Activated T-cell treated with anti-CD3 and anti-CD28 coated beads, Interleukin-2, amount 50 U/mL, for 24 hours (primary cell): ENCODE measurements at places on chromosomes 6 and 20.
A peak's percentile ranks its signal among the peaks of the same experiment; 100 is the strongest.

GRCh38 chr6:136716917-136717715 lies 75.2 kb downstream of the MAP3K5 start:
- DNase-seq, result no peak
- H3K27me3 ChIP-seq, result no peaks in the 10 kb centered on the region
- H3K36me3 ChIP-seq, result peaks cover 23% of the 10 kb centered on the region
- no peak overlapping the region for H3K27ac ChIP-seq
- no peak overlapping the region for H3K4me3 ChIP-seq

DNA sequence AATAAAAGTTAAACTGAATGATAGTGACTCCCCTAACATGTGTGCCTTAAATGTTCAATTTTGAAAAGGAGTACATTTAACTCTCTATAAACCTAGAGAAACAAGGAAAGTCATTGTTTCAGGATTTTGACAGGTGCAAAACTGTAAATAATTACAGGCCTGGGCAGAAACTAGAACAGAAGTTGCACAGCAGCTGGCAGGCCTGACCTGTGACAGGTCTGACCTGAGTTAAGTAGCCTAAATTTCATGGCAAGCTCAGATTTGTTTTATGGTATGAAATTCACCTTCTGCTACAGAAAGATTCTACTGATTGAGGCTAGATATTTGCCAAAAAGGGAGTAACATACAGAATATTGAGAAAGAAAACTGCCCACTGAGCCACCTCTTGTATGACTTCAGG lies 166.1 kb downstream of the CDKAL1 start:
- peaks cover 56% of the 10 kb centered on the region for H3K4me1 ChIP-seq
- H3K36me3 ChIP-seq, result peaks cover 11% of the 10 kb centered on the region
- no peak for DNase-seq

DNA sequence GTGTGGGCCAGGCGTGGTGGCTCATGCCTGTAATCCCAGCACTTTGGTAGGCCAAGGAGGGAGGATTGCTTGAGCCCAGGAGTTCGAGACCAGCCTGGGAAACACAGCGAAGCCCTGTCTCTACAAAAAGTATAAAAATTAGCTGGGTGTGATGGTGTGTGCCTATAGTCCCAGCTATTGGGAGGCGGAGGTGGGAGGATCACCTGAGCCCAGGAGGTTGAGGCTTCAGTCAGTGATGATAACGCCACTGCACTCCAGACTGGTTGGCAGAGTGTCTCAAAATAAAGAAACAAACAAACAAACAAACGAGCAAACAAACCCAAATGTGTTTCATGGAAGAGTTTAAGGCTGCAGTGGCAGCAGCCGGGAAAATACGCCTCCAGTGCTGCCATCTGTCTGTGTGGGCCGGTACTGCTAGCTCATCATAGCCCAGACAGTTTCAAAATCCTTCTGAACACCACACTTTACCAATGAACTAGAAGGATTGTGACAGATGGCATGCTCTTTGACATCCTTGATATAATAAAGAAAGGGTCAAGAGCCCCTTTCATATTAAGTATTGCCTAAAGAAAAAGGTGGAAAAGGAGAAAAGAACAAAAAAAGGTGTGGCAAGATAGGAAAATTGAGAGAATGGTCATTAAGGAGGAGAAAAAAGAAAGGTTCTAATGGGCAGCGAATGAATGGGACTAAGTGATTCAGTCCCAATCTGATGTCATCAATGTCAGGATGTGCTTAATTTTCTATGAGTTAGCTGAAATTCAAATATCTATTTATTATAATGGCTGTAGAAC lies 298.6 kb downstream of the SYNE1 start:
- no peak overlapping the region for H3K4me3 ChIP-seq
- no peaks in the 10 kb centered on the region for H3K4me1 ChIP-seq
- no peak overlapping the region for H3K27ac ChIP-seq
- peaks cover 2% of the 10 kb centered on the region for H3K27me3 ChIP-seq
- H3K36me3 ChIP-seq, result no peaks in the 10 kb centered on the region

DNA sequence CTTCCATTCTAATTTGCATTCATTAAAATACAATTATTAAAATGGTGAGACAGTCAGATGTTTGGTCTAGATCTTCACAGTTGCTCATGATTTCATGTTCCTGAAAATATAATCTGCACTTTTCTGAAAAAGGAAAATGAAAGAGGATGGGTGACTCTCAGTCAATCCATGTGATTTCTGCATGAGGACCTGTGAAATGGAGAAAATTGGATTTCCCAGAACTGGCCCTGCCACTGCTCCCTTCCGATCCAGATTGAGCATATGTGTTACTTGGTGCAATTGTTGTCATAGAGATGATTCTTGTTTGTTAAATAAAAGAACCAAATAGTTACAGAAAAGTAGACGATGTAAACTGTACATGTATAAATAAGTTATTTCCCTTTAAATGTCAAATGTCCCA lies 37.4 kb downstream of the HAO1 start:
- H3K27ac ChIP-seq, result no peak overlapping the region
- peaks cover 2% of the 10 kb centered on the region for H3K27me3 ChIP-seq
- H3K36me3 ChIP-seq, result no peaks in the 10 kb centered on the region
- DNase-seq, result no peak
- no peaks in the 10 kb centered on the region for H3K4me1 ChIP-seq
- no peak overlapping the region for H3K4me3 ChIP-seq

GRCh38 chr6:51495096-51495495 lies 592.3 kb downstream of the PKHD1 start:
- H3K4me1 ChIP-seq, result no peaks in the 10 kb centered on the region
- no peak for DNase-seq
- no peak overlapping the region for H3K4me3 ChIP-seq
- H3K27ac ChIP-seq, result no peak overlapping the region
- no peaks in the 10 kb centered on the region for H3K36me3 ChIP-seq

- DNase-seq, result no peak
- no peaks in the 10 kb centered on the region for H3K36me3 ChIP-seq
- H3K27ac ChIP-seq, result no peak overlapping the region
These were observed 187.1 kb downstream of the BMP7 start for GRCh38 chr20:57079031-57080005.

DNA sequence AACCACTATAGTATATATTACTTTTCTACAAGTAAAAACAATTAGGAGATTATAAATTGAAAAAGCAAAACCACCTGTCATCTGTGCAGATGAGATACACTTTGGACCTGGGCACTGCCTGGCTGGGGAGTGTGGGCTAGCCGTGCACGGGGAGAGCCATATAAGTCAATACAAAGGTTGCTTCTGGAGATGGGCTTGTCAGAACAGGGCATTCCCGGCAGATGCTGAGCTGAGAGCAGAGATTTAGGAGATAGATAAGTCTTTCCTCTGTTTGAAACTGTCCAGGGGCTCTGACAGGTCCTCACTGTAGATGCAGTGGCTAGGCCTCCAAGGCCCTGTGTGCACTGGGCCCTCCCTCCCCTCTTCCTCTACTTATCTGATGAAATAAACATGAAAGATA lies 34.5 kb downstream of the CD164 start:
- no peak for DNase-seq
- H3K4me1 ChIP-seq, result peaks cover 3% of the 10 kb centered on the region
- no peak overlapping the region for H3K4me3 ChIP-seq
- no peak overlapping the region for H3K27ac ChIP-seq

GRCh38 chr6:12473494-12473893 lies 183.3 kb downstream of the EDN1 start:
- no peaks in the 10 kb centered on the region for H3K4me1 ChIP-seq
- no peaks in the 10 kb centered on the region for H3K36me3 ChIP-seq
- H3K27me3 ChIP-seq, result peaks cover 16% of the 10 kb centered on the region
- no peak for DNase-seq
- no peak overlapping the region for H3K27ac ChIP-seq

- peaks cover 85% of the 10 kb centered on the region for H3K36me3 ChIP-seq
- no peaks in the 10 kb centered on the region for H3K27me3 ChIP-seq
- no peak for DNase-seq
These were observed 57.4 kb downstream of the PREP start for GRCh38 chr6:105345506-105345905.

- no peaks in the 10 kb centered on the region for H3K27me3 ChIP-seq
- H3K27ac ChIP-seq, result no peak overlapping the region
- no peak overlapping the region for H3K4me3 ChIP-seq
- H3K36me3 ChIP-seq, result no peaks in the 10 kb centered on the region
These were observed 43.6 kb downstream of the C6orf15 start for GRCh38 chr6:31068669-31069340.

DNA sequence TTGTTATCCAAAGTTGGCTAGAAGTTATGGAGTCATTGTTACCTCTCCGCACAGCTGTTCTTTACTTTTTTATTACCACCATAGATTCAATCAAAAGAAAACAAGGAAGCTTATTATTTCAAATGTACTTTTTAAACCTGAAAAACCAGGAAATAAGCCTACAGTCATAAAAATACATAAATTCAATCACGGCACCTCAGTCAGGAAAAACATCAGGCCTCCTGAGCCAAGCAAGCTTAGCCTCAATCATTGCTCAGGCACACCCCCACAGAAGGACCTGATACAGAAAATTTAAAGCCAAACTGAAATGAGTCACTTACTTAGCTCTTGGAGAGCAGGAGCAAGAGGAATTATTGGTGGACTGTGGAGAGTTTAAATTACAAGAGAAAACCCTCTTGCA lies 44.3 kb downstream of the MARCKS start:
- no peak overlapping the region for H3K27ac ChIP-seq
- H3K36me3 ChIP-seq, result no peaks in the 10 kb centered on the region
- H3K27me3 ChIP-seq, result peaks cover 5% of the 10 kb centered on the region
- DNase-seq, result no peak

GRCh38 chr20:40765814-40766480 lies 76.9 kb upstream of the MAFB start:
- DNase-seq, result no peak
- no peak overlapping the region for H3K4me3 ChIP-seq
- H3K36me3 ChIP-seq, result no peaks in the 10 kb centered on the region
- H3K27me3 ChIP-seq, result no peaks in the 10 kb centered on the region

DNA sequence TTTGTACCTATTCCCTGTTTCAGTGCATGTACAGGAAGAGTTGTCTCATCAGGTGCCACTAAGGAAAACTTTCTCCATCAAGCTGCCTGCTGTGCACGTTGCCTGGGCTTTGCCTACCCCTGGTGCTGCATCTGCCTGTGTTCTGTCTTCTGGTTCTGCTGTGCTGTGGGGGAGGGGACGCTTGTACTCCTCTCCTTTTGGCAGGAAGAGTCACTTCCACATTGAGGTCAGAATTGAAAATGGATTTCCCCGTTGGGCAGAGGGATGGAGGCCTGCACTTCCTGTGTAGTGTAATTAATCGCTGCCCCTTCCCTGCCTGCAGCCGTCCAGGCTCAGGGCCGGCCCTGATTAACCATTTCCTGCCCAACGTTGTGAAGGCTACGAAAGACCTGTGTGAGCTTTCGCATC lies 153.3 kb downstream of the SCML4 start:
- peaks cover 25% of the 10 kb centered on the region for H3K4me1 ChIP-seq
- no peak for DNase-seq
- H3K27me3 ChIP-seq, result no peaks in the 10 kb centered on the region
- H3K4me3 ChIP-seq, result no peak overlapping the region

- H3K27me3 ChIP-seq, result no peaks in the 10 kb centered on the region
- no peak overlapping the region for H3K4me3 ChIP-seq
- peaks cover 10% of the 10 kb centered on the region for H3K4me1 ChIP-seq
These were observed 49.3 kb downstream of the TBC1D7 start for GRCh38 chr6:13278991-13279390.

DNA sequence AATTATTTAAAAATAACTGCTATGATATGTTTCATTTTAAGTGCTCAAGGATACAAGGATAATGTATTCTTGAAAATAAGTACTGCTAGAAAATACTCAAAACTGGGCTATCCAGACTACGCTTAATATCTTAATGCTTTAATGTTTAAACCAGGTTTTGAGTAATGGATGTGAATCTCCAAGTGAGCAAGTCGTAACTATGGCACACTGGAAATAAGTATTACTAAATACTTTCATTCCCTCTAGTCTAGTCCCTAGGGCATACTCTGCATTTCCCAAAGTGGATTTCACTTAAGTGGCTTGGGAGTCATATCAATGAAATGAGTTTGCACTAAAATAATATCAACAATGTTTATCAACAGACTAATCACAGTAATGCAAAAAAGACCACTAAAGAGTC lies 48.1 kb downstream of the HMGCLL1 start:
- H3K27me3 ChIP-seq, result no peaks in the 10 kb centered on the region
- no peak overlapping the region for H3K4me3 ChIP-seq
- no peaks in the 10 kb centered on the region for H3K4me1 ChIP-seq
- no peak overlapping the region for H3K27ac ChIP-seq
- no peaks in the 10 kb centered on the region for H3K36me3 ChIP-seq
- no peak for DNase-seq

DNA sequence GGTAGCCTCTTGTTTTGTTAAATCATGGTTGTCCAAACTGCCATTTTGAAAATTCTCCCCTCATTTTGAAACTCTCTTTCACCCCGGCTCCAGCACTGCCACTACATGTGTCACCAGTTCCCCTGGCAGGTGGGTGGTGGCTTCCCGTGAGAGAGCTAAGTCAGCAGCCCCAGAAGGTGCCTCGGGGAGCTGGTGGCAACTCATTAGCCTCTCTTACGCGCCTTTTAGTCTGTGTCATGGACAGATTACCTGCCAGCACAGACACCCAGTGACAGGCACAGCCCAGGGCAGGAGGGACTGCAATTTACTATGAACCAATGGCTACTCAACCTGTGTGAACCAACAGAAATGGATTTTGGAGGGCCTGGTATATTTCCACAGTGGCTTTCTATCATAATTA lies 147.1 kb upstream of the SASH1 start:
- no peak for DNase-seq
- no peak overlapping the region for H3K27ac ChIP-seq
- H3K4me1 ChIP-seq, result peaks cover 6% of the 10 kb centered on the region
- peaks cover 82% of the 10 kb centered on the region for H3K27me3 ChIP-seq
- no peak overlapping the region for H3K4me3 ChIP-seq
- no peaks in the 10 kb centered on the region for H3K36me3 ChIP-seq

- no peak for DNase-seq
- H3K27ac ChIP-seq, result no peak overlapping the region
- no peaks in the 10 kb centered on the region for H3K4me1 ChIP-seq
- no peak overlapping the region for H3K4me3 ChIP-seq
- no peaks in the 10 kb centered on the region for H3K27me3 ChIP-seq
These were observed 1299.1 kb upstream of the ADGRB3 start for GRCh38 chr6:67336014-67336413.

DNA sequence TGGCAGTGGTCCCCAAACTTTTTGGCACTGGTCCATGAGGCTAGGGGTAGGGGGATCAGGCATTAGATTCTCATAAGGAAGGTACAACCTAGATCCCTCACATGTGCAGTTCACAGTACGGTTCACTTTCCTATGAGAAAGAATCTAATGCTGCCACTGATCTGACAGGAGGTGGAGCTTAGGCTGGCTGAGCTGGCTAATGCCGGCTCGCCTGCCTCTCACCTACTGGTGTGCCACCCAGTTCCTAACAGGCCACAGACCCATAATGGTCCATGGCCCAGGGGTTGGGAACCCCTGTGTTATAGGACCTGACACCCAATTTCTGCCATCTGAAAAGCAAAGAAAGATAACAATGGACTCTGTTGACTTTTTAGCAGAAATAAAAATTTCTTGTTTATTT lies 199.6 kb downstream of the GMPR start:
- peaks cover 74% of the 10 kb centered on the region for H3K4me1 ChIP-seq
- no peaks in the 10 kb centered on the region for H3K27me3 ChIP-seq
- peak; percentile 55 for DNase-seq
- peaks cover 31% of the 10 kb centered on the region for H3K36me3 ChIP-seq
- H3K4me3 ChIP-seq, result peak overlapping the region; percentile 75

- H3K27ac ChIP-seq, result no peak overlapping the region
- no peaks in the 10 kb centered on the region for H3K27me3 ChIP-seq
- H3K4me1 ChIP-seq, result peaks cover 49% of the 10 kb centered on the region
These were observed 66.5 kb downstream of the ELOVL5 start for GRCh38 chr6:53282234-53282633.
